Natural killer cell (primary cell): ENCODE measurements at places on chromosomes 7 and 10.
A peak's percentile ranks its signal among the peaks of the same experiment; 100 is the strongest.

DNA sequence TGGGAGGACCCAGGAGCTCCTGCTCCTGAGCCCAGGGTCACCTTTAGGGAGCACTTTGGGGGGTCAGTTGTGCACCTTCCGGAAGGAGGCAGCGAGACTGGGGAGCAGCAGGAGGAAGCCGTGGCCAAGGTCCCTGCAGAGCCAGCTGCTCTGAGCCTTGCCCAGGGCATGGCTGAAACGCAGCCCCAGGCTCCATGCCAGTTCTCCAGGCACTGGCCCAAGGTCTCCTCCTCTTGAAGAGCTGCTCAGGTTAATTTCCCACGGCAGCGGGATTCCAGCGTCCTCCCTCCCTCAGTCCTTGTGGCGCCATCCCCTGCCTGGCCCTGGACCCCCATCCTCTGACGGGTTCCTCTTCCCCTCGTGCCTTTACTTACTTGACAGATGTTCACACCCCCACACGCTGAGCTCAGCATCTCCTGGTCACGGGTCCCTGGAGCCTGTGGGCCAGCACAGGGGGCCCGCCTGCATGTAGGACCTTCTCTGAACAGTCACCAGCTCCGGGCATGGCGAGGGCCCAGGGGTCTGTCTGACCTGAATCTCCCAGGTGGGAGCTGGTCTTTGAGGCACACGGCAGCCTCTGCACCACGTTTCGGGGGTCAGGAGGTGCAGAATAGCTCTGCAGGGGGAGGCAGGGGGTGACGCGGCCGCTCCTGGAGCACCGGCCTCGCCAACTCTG, 16.7 kb upstream of the CFAP46 start:
- H3K4me3 ChIP-seq: no peak overlapping the region
- H3K27ac ChIP-seq: no peak overlapping the region
- DNase-seq: no peak
- H3K36me3 ChIP-seq: no peaks in the 10 kb centered on the region
- peaks cover 6% of the 10 kb centered on the region for H3K4me1 ChIP-seq

DNA sequence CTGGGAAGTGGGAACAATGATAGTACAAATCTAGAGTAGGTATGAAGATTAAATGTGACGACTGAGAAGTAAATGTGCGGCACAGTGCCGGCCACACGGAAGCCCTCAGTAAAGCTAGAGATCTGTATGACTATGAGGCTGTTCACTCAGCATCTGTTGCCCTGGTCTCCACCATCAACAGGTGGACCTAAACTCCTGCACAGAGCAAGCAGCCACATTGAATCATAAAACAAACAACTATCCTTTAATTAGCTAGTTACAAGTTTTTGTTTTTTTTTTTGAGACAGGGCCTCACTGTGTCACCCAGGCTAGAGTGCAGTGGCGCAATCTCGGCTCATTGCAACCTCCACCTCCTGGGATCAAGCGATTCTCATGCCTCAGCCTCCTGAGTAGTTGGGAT, 16.6 kb downstream of the RBP4 start:
- no peak overlapping the region for H3K27ac ChIP-seq
- no peaks in the 10 kb centered on the region for H3K36me3 ChIP-seq
- H3K4me3 ChIP-seq: no peak overlapping the region
- DNase-seq: no peak

DNA sequence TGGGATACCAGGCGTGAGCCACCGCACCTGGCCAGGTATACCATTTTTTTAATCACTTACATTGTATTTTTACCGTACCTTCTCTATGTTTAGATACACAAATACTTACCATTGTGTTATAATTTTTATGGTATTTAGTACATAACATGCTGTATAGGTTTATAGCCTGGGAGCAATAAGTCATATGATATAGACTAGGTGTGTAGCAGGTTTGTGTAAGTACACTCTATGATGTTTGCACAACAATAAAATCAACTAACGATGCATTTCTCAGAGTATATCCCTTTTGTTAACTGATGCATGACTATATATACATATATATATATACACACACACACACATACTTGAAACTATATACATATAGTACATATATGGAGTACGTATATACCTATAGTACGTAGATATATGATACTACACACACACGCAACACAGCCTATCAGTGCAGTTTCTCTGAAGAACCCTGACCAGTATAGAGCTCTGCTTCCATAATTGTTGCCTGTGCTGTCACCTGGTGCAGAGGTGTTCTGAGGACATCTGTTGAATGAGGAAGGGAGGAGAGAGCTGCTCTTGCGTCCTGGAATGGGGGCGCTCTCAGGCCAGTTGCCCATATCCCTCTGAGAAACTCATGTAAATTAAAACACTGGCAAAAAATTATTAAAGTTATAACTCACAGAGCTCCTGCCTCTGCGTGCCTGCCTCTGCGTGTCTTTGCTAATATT, 315.3 kb downstream of the FGFR2 start:
- no peak overlapping the region for H3K27ac ChIP-seq
- H3K4me3 ChIP-seq: no peak overlapping the region
- no peaks in the 10 kb centered on the region for H3K27me3 ChIP-seq

DNA sequence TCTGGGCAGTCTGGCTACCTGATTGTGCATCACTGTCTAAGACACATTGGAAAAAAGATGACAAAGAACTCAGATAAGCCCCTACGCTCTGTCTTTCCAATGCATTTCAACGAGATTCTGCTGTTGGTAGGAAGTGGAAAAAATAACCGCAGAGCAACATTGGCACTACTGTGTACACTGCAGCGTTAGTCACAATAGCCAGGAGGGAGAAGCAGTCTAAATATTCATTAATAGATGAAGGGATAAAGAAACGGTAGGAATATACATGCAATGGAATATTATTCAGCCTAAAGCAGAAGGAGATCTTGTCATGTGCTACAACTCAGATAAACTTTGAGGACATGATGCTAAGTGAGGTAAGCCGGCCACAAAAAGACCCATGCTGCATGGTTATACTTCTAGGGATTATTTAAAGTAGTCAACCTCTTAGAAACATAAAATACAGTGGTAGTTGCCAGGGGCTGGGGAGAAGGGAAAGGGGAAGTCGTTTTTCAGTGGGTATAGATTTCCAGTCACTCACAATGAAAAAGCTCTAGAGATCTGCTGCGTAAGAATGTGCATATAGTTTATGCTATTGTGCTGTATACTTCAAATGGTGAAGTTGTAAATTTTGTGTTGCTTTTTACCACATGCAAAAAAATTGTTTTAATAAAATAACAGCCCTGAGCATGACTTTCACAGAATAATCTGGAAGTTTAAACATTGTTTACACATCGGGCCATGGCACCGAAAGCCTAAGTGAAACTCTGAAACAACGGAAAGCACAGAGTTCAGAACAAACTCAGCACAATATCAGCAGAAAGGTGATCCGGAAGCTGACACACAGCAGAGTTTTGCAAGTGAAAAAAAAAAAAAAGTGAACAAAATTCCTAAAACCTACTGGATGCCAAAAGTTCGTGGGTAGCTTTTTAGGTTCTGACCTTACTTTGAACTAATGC, 40.1 kb downstream of the ELMO1 start:
- H3K27ac ChIP-seq: no peak overlapping the region
- H3K27me3 ChIP-seq: no peaks in the 10 kb centered on the region
- peak overlapping the region; percentile 3 for H3K4me3 ChIP-seq
- DNase-seq: no peak
- no peaks in the 10 kb centered on the region for H3K36me3 ChIP-seq
- peaks cover 5% of the 10 kb centered on the region for H3K4me1 ChIP-seq

DNA sequence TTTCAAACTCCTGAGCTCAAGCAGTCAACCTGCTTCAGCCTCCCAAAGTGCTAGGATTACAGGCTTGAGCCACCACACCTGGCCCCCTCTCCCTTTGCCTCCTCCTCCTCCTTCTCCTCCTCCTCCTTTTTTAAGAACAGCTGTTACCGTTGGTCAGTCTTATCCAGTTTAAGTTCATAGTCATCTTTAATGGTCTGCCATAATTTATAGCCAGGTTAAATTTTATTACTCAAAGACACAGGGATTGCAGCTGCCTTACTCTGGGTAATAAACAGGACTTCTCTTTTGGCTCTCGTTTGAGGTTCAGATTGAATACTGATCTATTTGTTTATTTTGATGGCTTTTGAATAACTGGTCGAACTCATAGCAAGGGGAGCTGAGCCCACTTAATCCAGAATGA, 35.2 kb downstream of the ATOH7 start:
- no peak overlapping the region for H3K4me3 ChIP-seq
- H3K27ac ChIP-seq: no peak overlapping the region
- H3K36me3 ChIP-seq: no peaks in the 10 kb centered on the region
- DNase-seq: no peak
- H3K27me3 ChIP-seq: peaks cover 4% of the 10 kb centered on the region
